Effector memory CD8-positive, alpha-beta T cell (primary cell): ENCODE measurements at places on chromosomes 5 and 9.

GRCh38 chr5:174378121-174378874 is 332.8 kb downstream of the NSG2 start:
- H3K27ac ChIP-seq = no peak overlapping the region
- DNase-seq = no peak
- no peaks in the 10 kb centered on the region for H3K36me3 ChIP-seq
- no peaks in the 10 kb centered on the region for H3K27me3 ChIP-seq
- no peaks in the 10 kb centered on the region for H3K4me1 ChIP-seq
- H3K4me3 ChIP-seq = no peak overlapping the region

GRCh38 chr5:55344392-55344992 is 36.7 kb downstream of the MTREX start:
- H3K36me3 ChIP-seq = peaks cover 76% of the 10 kb centered on the region
- H3K27ac ChIP-seq = peak overlapping the region; percentile 60
- no peaks in the 10 kb centered on the region for H3K27me3 ChIP-seq
- peak; percentile 56 for DNase-seq

DNA sequence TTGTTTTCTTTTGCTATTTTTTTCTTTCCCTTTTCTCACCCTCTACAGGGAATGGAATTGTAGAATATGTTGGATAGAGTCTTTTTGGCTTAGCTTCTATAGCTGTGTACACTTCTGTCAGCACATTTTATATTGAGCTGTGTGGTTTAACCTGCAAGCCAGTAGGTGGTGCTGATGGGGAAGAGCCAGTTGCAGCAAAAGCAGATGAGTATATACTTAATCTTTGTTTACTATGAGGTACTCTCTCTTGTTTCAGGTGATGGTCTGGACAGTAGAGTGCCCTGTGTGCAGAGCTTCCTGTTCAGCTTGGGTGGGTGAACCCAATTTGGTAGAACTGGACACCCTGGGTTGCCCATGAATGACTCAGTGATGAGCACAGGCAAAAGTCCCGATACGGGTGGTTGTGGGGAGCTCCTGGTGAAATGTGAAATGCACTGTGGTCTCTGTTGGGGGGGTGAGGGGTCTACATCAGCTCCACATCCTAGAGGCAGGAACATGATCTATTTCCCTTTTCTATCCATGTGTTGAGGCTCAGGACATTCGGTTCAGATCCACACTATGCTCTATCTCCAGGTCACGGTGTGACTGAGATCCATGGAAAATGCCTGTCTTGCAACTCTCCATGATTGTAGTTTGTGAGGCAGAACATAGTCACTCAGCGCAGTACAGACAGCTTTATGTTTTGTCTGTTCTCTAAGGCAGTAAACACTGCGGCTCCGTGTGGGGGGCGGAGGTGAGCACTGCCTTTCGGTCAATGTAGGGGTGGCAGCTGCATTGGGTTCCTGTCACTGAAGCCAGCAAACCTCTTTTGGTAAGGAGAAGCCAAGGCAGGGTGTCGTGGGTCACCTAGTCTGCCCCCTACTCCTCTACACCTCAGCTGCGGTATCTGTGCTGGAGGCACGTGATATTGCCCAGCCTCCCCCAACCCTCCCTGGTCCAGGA is 353.2 kb downstream of the PRR16 start:
- no peaks in the 10 kb centered on the region for H3K27me3 ChIP-seq
- no peaks in the 10 kb centered on the region for H3K4me1 ChIP-seq
- no peak overlapping the region for H3K4me3 ChIP-seq
- H3K36me3 ChIP-seq = no peaks in the 10 kb centered on the region
- no peak overlapping the region for H3K27ac ChIP-seq
- no peak for DNase-seq

DNA sequence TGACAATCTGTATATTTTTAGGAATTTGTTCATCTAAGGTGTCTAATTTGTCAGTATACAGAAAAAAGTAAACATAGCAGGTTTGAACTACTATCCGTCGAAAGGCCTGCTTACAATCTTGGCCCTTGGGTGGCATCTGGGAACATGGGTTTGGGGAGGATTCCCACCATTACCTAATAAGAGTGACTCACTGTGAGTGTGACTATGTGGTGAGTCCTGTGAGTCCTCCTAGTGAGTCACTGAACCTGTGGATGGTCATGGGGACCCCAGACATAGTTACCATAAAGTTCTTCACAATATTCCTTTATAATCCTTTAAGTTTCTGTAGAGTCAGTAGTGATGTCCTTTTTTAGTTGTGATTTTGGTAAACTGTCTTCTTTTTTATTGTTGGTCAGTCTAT is 37.0 kb downstream of the RNF130 start:
- no peaks in the 10 kb centered on the region for H3K4me1 ChIP-seq
- peaks cover 4% of the 10 kb centered on the region for H3K36me3 ChIP-seq
- H3K4me3 ChIP-seq = no peak overlapping the region
- H3K27me3 ChIP-seq = no peaks in the 10 kb centered on the region
- no peak for DNase-seq
- no peak overlapping the region for H3K27ac ChIP-seq

DNA sequence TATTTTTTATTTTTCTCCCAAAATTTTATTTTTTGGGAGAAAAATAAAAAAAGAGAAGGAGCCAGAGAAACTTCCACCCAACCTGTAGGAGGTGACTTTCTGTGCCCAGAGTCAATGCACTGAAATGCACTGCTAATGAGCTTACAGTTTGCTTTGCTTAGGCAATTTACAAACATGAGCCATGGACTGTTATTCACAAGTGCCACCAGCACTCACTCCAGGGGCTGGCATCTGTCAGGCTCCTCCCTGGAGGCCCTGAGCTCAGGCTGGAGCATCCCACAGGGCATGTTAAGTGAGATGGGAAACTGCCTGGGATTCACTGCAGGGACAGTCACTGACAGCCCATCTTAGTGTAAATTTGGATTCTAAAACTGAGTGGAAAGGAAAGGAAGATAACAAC is 74.9 kb downstream of the FANCC start:
- H3K27me3 ChIP-seq = no peaks in the 10 kb centered on the region
- no peaks in the 10 kb centered on the region for H3K4me1 ChIP-seq
- no peak overlapping the region for H3K4me3 ChIP-seq
- DNase-seq = no peak
- peaks cover 4% of the 10 kb centered on the region for H3K36me3 ChIP-seq

DNA sequence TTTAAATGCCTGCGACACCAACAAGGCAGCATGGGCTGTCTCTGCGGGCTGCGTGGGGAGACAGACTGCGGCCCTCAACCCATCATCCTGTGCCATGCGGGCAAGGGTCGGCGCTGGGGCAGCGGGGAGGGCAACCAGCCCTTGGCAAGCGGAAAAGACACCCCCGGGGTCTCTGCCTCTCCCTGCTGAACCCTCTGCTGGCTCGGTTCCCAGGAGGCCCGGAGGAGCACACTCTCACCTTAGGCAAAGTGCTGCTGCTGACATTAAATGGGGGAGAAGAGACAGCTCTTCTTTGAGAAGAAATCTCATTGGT is 129.6 kb upstream of the PPP1R26 start:
- no peak for DNase-seq
- H3K4me1 ChIP-seq = no peaks in the 10 kb centered on the region
- H3K27me3 ChIP-seq = peaks cover 20% of the 10 kb centered on the region
- H3K27ac ChIP-seq = no peak overlapping the region
- no peak overlapping the region for H3K4me3 ChIP-seq
- no peaks in the 10 kb centered on the region for H3K36me3 ChIP-seq

GRCh38 chr9:111992523-111992922 is 95.9 kb downstream of the UGCG start:
- H3K4me1 ChIP-seq = peaks cover 5% of the 10 kb centered on the region
- no peak for DNase-seq
- H3K4me3 ChIP-seq = no peak overlapping the region
- H3K36me3 ChIP-seq = peaks cover 3% of the 10 kb centered on the region
- no peak overlapping the region for H3K27ac ChIP-seq
